ENCODE measurements at places on chromosomes 2 and 18. TPM values are rescaled to one million over a fixed set of nuclear protein-coding genes. Genes with fewer than 3 reads are reported as not detected.

Gene CTAGE1
- 0.11 TPM for total RNA-seq

Gene PIEZO2
- total RNA-seq: 5.5 TPM

Gene ALPG
- total RNA-seq: 0.03 TPM

Gene ESPNL
- 6.9 TPM for total RNA-seq

DNA sequence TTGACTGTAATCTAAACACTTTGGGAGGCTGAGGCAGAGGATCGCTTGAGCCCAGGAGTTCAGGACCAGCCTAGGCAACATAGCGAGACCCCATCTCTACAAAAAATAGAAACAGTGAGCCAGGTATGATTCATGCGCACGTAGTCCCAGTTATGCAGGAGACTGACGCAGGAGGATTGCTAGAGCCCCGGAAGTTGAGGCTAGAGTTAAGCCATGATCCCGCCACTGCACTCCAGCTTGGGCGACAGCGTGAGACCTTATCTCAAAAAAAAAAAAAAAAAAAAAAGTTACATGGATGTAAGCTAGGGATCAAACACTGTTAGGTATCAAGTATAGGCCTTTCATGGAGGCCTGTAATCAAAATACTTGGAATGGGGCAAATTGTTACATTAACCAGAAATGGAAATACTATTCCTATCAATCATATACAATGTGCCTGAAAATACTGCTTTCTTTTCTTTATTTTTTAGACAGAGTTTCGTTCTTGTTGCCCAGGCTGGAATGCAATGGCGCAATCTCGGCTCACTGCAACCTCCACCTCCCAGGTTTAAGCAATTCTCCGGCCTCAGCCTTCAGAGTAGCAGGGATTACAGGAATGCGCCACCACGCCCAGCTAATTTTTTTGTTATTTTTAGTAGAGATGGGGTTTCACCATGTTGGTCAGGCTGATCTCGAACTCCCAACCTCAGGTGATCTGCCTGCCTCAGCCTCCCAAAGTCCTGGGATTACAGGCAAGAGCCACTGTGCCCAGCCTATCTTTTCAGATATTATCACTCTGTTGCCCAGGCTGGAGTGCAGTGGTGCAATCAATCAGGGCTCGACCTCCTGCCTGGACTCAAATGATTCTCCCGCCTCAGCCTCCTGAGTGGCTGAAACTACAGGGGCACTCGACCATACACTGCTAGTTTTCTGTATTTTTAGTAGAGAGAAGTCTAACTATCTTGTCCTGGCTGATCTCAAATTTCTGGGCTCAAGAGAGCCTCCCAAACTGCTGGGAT is 27.2 kb downstream of the XPO1 start:
- DNase-seq: no peak
- H3K4me1 ChIP-seq: no peaks in the 10 kb centered on the region
- H3K27me3 ChIP-seq: no peaks in the 10 kb centered on the region
- H3K27ac ChIP-seq: no peak overlapping the region
- peaks cover 94% of the 10 kb centered on the region for H3K36me3 ChIP-seq

- H3K27ac ChIP-seq: no peak overlapping the region
- no peaks in the 10 kb centered on the region for H3K27me3 ChIP-seq
- no peak overlapping the region for H3K4me3 ChIP-seq
- H3K36me3 ChIP-seq: no peaks in the 10 kb centered on the region
- DNase-seq: no peak
Observed at GRCh38 chr2:19361325-19361990, 3.0 kb upstream of the OSR1 start.

DNA sequence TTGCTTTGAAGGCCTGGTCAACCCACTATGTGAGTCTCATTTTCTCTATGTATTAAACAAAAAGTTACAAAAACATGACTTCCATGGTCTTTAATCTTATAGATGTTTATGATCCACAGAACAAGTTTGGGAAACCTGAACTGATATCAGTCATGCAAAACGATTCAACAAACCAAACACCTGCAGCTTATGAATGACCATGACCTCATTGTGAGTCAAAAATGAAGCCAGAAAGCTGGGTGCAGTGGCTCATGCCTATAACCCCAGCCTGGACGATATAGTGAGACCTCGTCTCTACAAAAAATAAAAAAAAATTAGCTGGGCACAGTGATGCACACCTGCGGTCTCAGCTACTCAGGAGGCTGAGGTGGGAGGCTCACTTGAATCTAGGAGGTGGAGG is 270.4 kb upstream of the CCDC68 start:
- no peak overlapping the region for H3K4me3 ChIP-seq
- H3K27ac ChIP-seq: no peak overlapping the region
- no peak for DNase-seq
- peaks cover 52% of the 10 kb centered on the region for H3K36me3 ChIP-seq
- peaks cover 17% of the 10 kb centered on the region for H3K4me1 ChIP-seq

DNA sequence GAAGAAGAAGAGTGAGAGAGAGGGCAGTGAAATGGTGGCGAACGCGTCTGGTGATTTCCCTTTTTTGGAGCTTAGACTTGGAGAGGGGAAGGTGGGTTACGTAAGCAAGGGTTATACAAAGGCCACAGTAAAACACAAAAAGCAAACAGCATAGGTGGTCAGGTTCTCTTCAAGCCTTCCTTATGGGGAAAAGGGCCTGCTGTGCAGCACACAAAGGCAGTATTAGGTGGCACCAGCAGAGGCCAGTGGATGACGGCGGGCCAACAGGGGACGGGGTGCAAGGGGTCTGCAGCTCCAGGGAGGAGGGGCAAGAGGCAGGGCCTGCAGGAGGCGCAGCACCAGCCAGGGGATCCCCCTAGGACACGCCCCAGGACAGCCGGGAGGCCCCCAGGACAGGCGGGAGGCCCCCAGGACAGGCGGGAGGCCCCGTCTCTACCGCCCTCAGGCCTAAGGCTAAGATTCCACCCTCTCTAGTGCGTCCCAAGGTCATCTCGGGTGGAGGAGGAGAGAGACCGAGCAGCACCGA is 32.6 kb upstream of the NPC1 start:
- H3K27me3 ChIP-seq: peaks cover 33% of the 10 kb centered on the region
- H3K4me3 ChIP-seq: no peak overlapping the region
- DNase-seq: no peak
- H3K4me1 ChIP-seq: peaks cover 7% of the 10 kb centered on the region

DNA sequence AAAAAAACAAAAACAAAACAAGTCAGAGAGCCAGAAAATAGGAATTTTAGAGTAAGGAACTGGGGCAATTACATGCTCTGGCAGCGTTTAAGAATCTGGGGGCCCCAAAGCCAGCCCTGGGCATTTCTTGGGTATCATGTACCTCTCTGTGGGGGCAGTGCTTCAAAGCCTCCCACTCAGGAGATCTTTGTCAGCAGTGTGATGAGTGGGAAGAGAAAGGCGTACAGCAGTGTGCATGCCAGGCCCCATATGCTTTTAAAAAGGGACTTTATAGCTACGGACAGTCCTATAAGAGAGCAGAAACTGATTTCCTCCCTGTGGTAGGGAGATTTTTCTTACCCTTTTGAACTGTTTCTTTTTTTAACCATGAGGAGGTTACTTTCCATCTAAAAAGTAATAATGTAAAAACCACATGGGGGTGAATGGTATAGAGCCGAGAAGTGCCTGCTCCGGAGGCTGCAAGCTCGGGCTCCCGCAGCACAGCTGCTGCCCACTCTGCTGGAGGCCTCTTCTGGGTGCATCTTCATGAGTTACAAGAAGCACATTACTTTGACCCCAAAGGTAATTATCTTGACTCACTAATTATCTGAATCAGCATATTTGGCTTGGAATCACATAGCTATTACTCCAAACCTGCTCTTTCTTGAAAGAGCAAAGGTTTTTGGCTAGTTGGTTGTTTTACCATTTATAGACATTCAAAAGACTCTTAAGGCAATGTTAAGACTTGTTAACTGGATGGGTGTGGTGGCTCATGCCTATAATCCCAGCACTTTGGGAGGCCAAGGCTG is 46.4 kb downstream of the PROC start:
- peak overlapping the region; percentile 88 for H3K27ac ChIP-seq
- H3K4me1 ChIP-seq: peaks cover 31% of the 10 kb centered on the region
- H3K36me3 ChIP-seq: no peaks in the 10 kb centered on the region
- no peak overlapping the region for H3K4me3 ChIP-seq
- no peak for DNase-seq

GRCh38 chr2:47029737-47030524 is 114.3 kb upstream of the MCFD2 start:
- H3K27me3 ChIP-seq: no peaks in the 10 kb centered on the region
- peaks cover 50% of the 10 kb centered on the region for H3K4me1 ChIP-seq
- DNase-seq: peak; percentile 58
- H3K36me3 ChIP-seq: peaks cover 72% of the 10 kb centered on the region

DNA sequence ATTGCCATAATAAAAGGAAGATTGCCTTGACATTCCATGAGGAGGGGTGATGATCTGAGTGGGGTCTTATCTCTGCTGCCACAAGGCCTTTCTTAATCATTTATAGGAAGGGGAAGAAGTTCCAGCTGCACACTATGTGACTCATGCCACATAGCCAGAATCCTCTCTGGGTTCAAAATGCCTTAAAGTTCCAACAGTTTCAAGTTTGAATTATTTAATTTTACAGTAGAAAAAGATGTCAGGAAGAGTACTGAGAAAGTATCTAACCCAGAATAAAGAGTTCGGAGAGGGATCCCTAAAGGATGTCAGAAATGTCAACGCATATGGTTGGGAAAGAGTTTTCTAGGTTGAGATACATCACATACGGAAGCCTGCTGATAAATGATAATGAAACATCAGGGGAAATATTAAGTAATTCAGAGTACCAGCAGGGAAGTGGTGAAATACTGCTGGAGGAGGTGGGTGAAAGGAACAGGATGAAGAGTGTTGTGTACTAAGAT is 999.9 kb downstream of the TSN start:
- H3K27me3 ChIP-seq: no peaks in the 10 kb centered on the region
- no peaks in the 10 kb centered on the region for H3K4me1 ChIP-seq
- no peak for DNase-seq
- H3K4me3 ChIP-seq: no peak overlapping the region

DNA sequence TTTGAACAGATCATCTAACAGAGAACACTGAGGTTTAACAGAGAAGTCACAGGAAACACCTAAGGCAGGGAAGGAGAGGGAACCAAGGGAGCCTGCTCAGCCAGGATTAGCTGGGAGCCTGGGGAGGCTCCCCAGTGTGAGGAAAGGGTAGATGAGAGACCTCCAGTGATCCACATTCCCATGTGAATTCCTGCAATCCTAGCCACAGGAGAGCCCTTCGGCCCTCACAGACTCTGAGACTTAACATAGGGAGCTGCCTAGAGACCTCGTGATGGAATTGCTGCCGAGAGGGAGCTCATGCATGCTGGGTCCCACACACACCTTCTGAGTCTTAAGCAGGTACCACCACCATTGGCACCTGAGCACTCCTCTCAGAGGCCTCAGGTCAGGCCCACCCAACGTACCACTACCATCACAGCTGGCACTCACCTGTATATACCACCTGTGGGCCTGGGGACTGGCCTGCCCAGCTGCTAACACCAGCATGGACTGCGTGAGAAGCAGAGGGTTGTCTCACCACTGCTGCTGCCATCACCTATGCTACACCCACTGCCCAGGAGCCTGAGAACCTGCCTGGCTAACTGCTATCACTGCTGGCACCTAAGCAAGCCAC is 225.9 kb upstream of the RASGRP3 start:
- no peaks in the 10 kb centered on the region for H3K27me3 ChIP-seq
- H3K4me3 ChIP-seq: no peak overlapping the region
- H3K4me1 ChIP-seq: no peaks in the 10 kb centered on the region
- no peaks in the 10 kb centered on the region for H3K36me3 ChIP-seq
- no peak for DNase-seq

DNA sequence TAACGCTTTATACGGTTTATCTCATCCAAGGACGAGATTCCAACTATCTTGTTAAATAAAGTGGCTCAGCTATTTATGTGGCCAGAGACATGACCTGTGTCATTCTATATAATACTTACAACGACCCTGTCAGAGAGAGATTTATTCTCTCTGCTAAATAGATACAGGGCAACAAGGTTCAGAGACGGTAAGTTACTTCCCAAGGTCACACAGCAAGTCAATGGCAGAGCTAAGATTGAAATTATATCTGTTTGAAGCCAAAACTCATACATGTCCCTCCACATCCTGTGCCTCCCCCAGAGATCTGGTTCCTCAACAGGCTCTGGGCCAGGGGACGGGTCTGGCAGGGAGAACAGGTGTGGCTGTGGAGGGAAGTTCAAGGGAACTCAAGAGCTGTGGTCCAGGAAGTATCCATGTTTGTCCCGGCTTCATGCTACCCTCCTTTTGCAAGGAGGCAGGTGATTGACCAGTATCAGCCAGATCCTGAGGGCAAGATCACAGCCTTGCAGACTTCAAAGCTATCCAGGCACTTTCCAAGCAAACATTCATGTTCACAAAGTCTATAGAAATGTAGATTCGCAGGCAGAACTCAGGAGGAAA is 99.8 kb downstream of the CAPN13 start:
- H3K4me1 ChIP-seq: no peaks in the 10 kb centered on the region
- no peaks in the 10 kb centered on the region for H3K36me3 ChIP-seq
- DNase-seq: no peak
- H3K4me3 ChIP-seq: no peak overlapping the region
- no peaks in the 10 kb centered on the region for H3K27me3 ChIP-seq

DNA sequence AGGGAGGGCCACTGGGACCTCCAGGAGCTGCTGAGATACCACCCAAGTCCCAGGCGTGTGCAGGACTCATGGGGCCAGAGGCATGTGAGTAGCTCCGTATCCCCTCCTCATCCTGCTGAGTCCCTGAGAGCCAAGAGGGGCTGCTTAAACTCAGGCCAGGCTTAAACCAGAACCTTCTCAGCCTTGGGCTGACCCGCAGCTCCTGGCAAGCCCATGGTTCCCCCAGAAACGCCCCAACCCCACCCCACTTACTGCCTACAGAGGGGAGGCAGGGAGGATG is 2.5 kb upstream of the NMUR1 start:
- no peak overlapping the region for H3K27ac ChIP-seq
- H3K36me3 ChIP-seq: no peaks in the 10 kb centered on the region
- no peak for DNase-seq
- H3K27me3 ChIP-seq: no peaks in the 10 kb centered on the region

- H3K4me1 ChIP-seq: peaks cover 6% of the 10 kb centered on the region
- no peak overlapping the region for H3K4me3 ChIP-seq
- no peaks in the 10 kb centered on the region for H3K36me3 ChIP-seq
- H3K27me3 ChIP-seq: no peaks in the 10 kb centered on the region
- no peak overlapping the region for H3K27ac ChIP-seq
Observed at GRCh38 chr18:75256376-75256775, 45.8 kb downstream of the TSHZ1 start.

DNA sequence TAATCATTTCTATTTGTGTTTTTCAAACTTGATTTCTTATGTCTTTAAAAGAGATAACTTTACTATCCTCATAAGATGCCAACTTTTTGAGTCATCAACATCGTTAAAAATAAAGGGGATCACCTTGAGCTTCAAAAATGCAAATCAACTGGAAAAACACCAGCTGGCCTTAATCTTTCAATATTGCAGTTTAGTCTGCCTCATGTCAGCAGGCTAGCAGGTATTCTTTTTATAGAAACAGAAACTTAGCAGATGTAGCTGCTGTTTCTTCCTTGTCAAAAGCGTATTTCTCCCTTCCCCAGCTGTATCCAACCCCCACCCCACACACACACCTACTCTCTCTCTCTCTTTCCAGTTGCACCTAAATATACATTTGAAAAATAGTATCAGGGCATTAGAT is 154.1 kb upstream of the ZNF804A start:
- no peak for DNase-seq
- H3K27me3 ChIP-seq: no peaks in the 10 kb centered on the region
- no peak overlapping the region for H3K4me3 ChIP-seq
- no peak overlapping the region for H3K27ac ChIP-seq
- H3K4me1 ChIP-seq: no peaks in the 10 kb centered on the region

- no peaks in the 10 kb centered on the region for H3K36me3 ChIP-seq
- no peak overlapping the region for H3K4me3 ChIP-seq
- no peak overlapping the region for H3K27ac ChIP-seq
Observed at GRCh38 chr2:212359425-212360067, 179.1 kb downstream of the ERBB4 start.

GRCh38 chr2:40564184-40564583 is 112.3 kb upstream of the SLC8A1 start:
- H3K36me3 ChIP-seq: no peaks in the 10 kb centered on the region
- DNase-seq: no peak
- H3K27ac ChIP-seq: no peak overlapping the region
- 0 out of 2 replicates have a peak, but pooled peaks cover 4% of the 10 kb centered on the region for H3K27me3 ChIP-seq
- H3K4me3 ChIP-seq: no peak overlapping the region
- H3K4me1 ChIP-seq: no peaks in the 10 kb centered on the region
